ENCODE measurements at places on chromosomes 12 and 14.

DNA sequence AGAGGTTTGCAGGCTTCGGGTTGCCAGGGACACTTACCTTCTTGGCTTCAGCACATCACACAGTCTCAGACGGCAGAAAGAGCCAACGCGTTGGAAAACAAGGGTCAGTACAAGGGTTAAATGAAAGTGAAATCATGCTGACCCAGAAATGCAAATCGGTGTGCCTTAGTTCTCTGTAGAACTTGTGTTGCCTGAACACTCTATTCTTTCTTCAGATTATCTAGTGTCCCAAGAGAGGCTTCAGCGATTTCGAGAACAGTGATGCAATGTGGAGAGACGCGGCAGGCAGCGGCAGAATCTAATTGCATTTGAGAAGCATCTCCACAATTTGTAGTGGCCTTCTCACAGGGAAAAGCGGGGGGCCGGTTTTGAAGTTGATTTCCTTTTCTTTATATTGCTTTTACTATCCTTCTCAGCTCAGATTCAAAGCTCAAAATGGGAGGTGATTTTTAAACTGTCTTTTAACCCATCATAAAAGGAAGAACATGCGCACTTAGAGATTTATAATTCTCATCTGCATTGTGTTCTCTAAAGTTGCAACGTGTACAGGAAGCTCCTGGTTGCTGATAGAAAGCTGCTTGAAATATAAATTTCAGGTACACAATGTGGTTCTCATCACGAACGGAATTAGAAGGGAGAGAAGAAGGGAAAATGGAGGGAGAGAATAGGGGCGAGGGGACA lies 67.8 kb upstream of the EGLN3 start:
- DNase-seq, result no peak

- no peak for DNase-seq
Observed at GRCh38 chr12:132623072-132623869, 4.7 kb downstream of the P2RX2 start.

GRCh38 chr12:42705863-42706262 lies 116.3 kb upstream of the PRICKLE1 start:
- DNase-seq, result no peak

- DNase-seq, result no peak
Observed at GRCh38 chr14:67999290-67999689, 179.7 kb downstream of the RAD51B start.

DNA sequence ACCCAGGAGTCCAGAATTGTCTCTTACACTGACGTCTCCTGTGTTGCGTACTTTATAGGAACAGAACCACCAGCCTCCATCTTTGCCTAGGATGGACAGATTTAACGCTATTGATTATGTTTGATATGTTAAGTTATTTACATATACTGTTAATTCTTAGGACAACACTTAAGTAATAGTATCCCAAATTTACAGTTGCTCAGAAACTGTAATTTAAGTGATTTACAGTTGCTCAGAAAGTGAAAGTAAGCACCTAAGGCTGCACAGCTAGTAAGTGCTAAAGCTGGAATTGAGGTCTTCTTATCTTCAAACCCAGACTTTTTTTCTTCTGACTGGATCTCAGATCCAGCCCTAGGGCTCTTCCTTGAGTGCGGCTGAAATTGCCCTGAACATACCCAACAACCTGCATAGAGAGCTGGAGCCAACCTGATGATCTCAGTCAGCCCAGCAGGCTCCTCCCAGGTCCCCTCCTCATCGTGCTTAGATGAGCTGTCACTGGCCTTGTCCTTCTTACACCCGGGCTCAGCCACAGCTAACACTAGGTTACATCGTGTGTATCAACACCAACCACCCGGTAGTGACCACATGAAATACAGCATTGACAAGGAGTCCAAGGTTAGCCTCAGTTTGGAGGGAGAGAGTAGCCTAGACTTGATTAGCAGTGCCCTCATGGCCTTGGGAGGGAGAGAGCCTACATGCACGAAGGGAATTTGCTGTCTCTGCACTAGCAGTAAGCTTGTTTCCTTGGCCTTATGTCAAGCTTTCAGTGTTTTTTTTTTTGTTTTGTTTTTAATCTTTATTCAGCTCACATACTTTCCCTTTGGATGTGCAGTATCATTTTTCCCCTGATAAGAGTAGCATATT lies 111.1 kb upstream of the ARHGAP5 start:
- DNase-seq, result no peak

DNA sequence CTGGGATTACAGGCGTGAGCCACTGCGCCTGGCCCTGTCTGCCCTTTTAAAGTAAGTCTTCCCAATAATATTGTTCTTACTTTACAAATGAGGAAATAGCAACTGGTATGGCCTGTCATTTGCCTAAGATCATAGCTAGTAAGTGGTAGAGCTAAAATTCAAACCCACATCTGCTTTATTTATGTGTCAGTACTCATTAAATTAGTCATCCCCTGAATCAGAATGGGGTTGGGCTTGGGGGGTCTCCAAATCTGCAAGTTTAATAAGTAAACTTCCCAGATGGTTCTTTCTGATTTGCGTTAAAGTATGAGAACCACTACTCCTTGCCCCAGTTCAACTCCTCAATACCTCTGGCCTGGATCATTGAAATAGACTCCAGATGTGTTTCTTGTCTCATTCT lies 96.2 kb downstream of the FAR2 start:
- DNase-seq, result no peak

- DNase-seq, result no peak
Observed at GRCh38 chr14:102077382-102077709, 9.5 kb downstream of the HSP90AA1 start.

DNA sequence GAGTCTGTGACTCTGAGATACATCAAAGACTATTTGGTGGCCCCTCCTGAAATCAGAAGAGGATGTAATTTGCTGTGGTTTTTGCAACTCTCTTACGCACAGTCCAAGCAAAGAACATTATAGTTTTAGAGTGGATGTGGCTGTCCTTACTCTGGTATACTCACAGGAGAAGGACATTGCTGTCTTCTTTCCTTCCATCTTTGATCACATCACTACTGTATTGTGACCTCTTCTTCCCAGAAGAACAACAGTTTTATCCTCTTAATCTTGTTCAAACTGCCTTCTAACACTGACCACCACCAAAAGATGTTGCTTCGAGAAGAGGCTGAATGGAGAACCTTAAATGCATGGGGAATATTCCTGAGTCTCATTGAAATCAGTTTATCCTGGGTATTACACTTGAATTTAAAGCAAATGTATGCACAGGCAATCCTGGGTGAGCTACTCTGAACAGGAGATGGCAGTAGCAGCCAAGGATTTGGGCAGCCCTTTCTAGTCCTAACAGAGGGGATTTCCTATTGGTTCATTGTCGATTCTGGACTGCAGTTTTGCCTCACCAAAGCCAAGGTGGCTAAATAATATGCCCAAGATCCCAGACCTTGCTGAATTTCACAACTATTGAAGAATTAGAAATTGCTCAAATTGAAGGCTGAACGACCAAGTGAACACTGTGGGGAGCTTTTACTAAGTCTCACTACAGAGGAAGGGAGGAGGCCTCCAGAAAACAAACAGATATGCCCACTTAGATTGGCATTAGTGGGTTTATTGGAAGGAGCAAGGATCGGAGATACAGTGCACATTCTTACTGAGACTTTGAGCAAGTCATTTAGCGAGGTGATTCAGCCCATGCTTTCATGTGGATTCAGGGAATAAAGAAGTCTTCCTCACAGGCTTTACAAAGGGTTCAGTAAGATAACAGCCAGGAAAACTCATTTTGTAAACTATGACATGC lies 282.8 kb downstream of the PAWR start:
- DNase-seq, result no peak

DNA sequence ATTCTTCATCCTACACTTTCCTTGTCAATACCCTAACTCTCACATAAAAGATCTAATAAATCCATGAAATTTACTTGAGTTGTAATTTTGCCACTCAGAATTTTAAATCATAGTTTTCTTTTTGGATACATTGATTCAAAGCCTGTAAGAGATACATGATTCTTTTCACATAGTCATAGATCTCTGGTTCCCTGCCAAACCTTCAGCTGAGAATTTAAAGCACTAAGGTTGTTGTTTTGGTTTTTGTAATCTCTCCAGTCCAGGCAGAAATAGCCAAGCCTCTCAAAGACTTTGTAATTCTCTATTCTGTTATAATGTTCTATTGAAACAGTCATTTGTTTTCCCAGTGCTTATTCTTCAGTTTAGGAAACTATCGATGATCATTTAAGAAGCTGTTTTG lies 273.9 kb downstream of the TRHDE start:
- DNase-seq, result no peak

DNA sequence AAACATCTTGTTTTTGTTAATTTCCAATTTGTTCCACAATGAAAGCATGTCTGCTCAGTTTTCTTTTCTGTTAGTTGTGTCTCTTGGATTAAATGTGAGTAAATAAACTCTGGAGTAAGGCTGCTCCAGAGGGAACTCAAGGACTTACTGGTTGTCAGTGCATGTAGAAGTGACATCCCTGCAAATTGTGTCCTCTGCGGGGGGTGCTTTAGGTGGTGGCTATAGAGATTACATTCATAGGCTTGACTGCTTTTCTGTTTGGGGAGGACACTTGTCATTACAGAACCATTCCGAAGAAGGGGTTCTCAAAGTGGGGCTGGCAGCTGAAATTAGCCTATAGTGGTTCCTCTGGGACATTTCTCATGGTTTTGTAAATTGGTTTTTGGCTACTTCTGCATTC lies 8.8 kb downstream of the TMTC2 start:
- no peak for DNase-seq
